Cortex of kidney (tissue), 1 donor: ENCODE measurements at places on chromosomes 5 and 9.

- no peak for DNase-seq
These were observed 50.2 kb downstream of the C9orf50 start for GRCh38 chr9:129570450-129571297.

DNA sequence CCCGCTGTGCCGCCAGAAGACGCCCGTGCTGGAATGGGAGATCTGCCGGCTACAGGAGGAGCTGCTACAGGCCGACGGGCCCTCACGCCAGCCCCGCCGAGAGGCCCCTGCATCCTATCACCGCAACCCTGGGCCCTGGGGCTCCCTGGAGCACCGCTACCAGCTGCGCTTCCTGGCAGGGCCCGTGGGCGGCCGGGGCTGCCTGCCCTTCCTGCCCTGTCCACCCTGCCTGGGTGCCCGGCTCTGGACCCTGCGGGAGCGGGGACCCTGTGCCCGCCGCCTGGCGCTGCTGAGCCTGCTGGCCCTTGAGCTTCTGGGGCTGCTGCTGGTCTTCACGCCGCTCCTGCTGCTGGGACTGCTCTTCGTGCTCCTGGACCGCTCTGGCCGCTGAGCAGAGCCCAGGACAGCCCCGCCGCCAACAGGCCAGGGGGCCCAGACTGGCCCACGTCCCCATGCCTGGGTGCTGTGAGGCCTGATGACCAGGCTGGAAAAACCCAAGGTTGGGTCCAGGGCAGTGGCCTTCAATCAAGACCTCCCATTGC, 3.8 kb downstream of the RNF208 start:
- no peak for DNase-seq

DNA sequence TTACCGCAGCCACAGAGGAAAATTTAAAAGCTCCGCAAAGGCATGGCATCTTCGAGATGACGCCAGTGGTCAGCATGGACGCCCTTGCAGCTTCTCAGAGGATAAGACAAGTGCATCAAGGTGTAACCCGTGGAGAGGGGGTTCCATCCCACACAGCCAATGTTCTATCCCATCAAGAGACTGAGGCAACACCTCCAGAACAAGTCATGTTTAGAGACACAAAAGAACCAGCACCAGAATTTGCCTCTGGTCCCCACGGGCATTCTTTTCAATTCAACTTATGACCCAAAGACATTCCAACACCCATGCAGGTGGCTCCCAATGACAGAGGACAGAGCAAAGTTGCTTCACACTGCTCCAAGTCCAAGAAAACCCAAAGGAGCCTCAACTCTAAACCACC, 20.7 kb downstream of the ROR2 start:
- no peak for DNase-seq

GRCh38 chr9:133945314-133945975, 46.7 kb downstream of the VAV2 start:
- no peak for DNase-seq

DNA sequence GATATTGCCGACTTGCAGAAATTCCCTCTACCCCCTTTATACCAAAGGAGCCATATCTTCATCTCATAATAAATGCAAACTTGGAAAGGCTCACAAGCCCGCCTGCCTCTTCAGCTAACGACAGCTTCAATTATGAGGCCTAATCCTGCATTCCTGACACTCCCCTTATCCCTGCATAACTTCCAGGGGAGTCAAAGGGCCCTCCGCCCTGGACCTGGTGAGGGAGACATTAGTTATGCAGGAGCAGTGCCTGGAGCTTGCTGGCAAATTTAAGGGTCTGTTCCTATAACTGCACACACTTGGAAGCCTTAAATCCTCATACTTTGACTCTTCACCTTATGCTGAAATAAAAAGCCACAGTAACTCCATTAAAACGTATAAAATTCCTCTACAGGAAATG, 617.9 kb downstream of the BNC2 start:
- DNase-seq, result no peak
